ENCODE measurements at places on chromosomes 2 and 18.
A peak's percentile ranks its signal among the peaks of the same experiment; 100 is the strongest.

DNA sequence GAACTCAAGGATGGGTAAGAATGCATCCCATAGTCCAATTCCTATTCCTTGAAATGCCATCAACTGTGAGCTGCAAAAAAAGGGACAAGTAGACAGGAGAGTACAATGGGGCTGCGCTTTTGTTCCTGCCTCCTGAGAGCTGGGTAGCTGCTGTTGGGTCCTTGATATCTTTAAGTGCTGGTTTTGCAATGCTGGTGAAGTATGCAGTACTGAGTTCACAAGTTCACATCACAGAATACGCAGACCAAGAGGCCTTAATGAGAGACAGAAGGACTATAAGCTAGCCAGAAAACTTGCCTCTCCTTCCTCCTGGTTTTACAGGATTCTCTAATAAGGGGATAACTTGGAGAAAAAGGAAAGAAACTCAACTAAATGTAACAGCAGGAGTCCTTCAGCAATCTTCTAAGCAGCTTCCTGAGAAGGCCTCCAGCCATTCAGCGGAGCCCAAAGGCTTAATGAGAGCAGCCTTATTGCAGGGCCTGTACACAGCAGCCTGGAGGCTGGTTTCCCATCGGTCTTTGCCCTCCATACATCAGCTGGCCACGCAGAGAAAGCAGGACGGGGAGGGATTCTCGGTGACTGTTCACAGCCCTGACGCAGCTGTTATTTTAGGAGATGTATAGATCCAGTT is 293.1 kb downstream of the CDCA7 start:
- DNase-seq = peak; percentile 68

- no peak for DNase-seq
These were observed 363.0 kb downstream of the FSIP2 start for GRCh38 chr2:186101616-186102015.

GRCh38 chr2:234603619-234604018 is 106.7 kb upstream of the ARL4C start:
- no peak for DNase-seq

DNA sequence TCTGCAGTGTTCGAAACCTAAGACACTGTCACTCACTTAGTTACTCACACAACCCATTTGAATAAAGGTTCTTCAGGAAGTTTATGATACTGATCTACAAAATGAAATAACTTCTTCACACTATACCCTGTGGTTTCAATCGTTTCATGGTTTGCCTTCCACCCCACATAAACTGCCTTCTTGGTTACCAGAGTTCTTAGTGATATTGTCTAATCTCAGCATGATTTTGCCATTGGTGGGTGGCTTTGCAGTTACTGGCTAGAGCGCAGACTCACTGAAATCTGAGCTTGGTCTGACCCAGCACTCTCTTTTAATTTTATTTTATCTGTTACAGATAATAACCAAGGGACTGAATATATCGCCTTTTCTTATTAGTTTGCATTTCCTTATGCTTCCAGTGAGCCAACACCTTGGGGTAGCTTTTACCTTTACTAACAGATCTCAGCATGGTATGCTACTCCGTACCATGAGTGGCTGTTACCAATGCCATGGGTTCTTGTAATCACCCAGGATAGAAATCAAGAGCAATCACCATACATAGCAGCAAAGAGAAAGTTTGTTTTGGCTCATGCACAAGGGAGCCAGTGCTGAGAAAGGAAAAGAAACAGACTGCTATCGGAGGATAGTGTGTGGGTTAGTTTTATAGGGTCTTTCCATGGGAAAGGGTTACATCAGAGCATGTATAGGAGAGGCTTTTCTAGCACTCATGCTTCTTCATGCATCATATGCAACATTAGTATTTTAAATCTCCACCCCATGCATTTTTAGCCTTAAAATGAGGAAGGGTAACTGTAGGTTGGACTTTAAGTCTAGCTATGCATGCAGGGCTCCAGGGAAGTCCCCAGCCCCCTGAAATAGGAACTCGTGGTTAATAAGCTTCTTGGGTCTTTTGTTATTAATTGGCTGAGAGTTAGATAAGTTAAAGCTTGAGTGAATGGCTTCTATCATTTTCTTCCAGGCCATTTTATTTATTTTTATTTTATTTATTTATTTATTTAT is 33.3 kb downstream of the ANXA4 start:
- DNase-seq = no peak

- DNase-seq = peak; percentile 62
These were observed 1605.3 kb upstream of the ACVR2A start for GRCh38 chr2:146239392-146240135.

GRCh38 chr2:240336820-240337427 is 98.5 kb upstream of the GPC1 start:
- DNase-seq = no peak

All from AG09309 (cell line).